NCI-H774 (cell line): ENCODE measurements at places on chromosomes 7 and 10.

DNA sequence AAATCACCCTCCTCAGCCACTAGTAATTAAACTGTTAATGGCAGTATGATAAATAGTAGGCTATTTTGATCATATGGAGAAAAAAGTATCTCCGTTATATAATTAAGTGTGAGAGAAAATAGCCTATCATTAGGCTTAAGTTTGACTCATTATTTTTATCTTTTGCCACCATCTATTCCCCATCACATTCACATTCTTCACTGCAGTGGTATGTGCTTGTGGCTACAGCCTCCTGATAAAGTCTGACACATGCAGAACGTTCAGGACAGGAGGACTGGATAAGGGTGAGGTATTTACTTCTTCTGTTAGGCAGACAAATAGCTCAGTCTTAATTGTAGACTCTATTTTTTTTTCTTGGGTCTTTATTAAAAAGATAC is 5.8 kb downstream of the NEBL start:
- DNase-seq, result no peak

DNA sequence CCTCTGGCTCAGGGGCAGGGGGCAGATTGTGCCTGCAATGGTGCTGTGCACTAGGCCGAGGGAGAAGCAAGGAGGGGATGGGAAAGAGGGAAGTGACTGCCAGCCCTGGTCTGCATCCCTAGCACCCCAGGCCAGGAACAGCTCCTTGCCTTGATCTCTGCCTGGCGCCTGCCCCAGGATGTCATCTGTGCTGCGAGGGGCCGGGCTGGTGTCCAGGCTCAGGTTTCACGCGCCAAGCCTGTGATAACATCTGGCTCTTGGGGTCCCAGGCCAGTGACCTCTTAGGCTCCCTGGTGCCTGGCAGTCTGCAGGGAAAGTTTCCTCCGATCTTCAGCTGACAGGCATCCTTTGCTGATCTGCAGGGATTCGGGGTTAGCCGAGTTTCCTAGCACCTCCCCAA is 193.5 kb upstream of the GPR26 start:
- no peak for DNase-seq

DNA sequence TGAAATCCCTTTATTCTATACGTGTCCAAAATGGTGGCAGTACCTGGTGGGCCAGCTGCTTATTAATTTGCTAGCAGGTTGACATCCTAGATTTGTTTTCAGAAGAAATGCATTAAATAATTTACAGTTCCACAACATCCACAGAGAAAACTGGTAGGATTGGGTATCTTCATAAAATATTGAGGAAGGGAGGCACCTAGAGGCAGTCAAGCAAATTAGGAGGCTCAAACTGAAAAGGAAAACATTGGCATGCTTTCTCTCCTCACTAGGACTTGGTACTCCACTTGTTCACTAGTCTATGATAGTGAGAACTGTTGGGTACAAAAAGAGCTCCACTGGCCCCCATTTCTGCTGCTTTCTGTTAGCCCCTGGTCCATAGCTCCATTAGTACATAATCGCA is 18.3 kb upstream of the LRGUK start:
- DNase-seq, result no peak

DNA sequence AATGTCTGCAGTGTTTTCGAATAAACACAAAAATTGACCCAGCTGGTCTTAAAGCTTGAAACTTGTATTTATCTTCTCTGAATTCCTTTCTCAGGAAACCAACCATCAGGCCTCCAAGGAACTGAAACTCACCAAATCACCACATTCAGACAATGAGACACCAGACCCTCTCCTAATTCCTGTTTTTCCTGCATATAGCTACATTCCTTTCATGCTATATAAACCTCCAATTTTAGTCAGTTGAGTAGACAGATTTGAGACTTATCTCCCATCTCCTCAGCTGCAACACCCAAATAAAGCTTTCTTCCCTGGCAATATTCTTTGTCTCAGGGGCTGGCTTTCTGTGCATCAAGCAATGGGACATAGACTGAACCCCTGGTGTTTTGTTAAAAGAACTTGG is 317.0 kb downstream of the CACNA2D1 start:
- DNase-seq, result no peak

DNA sequence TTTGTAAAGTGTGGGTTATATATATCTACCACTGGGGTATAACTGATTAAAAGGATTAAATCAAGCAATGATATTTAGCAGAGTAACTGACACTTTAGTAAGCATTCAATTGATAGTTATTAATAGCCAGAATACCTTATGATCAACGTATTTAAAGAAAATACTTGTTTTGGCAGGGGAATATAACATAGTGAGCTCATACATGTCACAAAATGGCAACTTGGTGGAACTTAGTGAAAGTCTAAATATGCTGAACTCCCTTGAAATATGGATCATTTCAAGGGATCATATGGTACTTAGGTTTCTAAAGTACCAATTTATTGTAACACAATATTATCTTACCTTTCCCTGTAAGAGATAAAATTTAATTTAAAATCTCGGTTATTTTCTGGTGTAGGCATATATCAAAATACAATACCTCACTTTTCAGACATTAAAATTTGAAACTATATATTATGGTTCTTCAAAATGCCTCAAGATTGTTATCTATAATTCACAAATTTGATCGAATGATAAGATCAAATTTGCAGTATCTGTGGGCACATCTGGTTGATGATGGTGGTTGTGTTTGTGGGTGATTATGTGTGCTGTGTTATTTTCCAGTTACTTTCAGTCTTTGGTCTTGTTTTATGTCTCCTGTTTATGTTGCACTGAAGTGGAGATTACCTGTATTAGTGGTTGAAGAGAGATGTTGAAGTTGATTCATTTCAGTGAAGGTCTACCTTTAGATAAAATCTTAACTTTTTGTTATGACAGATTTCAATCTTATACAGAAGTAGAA is 5.2 kb downstream of the ARL4A start:
- DNase-seq, result no peak

- no peak for DNase-seq
Observed at GRCh38 chr7:39405581-39405980, 160.6 kb upstream of the YAE1 start.
